ENCODE measurements at places on chromosomes 5 and 9. TPM values are rescaled to one million over a fixed set of nuclear protein-coding genes. Genes with fewer than 3 reads are reported as not detected.

Gene ASPN
- total RNA-seq: 15.4 TPM

DNA sequence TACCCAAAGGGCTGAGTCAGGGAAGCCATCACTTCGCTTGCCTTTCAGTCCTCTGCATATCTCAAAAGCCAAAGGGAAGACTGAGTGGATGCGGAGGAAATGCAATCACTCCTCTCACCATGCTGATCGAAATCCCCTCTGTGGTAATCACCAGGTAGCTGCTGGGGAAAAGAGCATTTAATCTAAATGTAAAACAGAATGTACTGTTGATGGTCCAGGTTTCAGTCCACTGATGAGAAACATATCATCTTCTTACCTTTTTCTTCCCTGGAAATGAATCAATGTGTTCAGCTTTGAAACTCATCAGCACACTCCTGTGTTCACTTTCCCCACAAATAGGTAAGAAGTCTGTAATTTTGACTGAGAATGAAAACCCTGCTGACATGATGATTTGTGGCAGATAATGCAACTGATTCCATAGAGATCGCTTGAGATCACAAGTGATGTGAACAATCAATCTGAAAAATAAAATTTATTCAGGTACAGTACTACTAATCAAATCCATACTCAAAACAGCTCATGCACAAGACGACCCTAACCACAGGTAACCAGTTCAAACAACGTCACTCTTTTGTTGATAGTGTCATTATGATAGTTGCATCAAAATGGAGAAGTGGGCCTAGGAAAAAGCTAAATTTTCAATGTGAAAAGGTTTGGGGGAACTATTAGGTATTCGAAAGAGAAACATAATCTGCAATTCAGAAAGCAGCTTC lies 454.0 kb upstream of the RGMB start:
- DNase-seq: no peak

DNA sequence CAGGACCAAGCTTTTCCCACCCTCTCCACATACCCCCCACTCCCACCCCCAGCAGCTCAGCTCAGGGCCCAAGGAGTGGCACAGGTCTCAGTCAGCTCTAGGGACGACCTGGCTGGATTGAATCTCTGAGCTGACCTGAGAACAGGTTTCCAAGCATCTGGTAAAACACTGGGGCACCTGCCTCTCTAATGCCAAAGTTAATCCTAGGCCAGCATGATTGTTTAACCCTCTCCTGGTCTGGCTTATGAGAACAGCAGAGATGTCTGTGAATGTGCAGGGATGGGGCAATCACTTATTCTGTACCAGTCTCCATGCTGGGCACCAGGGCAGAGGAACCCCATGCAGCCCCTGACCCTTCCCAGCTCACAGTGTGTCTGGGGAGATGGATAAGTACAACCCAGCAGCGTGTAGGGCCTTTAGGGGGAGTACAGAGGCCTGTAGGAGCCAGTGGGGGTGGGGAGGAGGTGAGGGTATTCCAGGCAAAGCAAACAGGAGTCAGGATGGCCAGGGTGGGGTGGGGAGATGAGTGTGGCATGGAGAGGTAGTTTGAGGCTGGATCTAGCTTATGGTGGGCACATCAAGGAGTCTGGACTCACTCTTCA lies 678 bp upstream of the KIF12 start:
- no peak for DNase-seq

Gene PCDHGA5
- 4.3 TPM for total RNA-seq

Gene PCDHGA10
- total RNA-seq: 5.1 TPM
